ENCODE measurements at places on chromosomes 4 and X.

DNA sequence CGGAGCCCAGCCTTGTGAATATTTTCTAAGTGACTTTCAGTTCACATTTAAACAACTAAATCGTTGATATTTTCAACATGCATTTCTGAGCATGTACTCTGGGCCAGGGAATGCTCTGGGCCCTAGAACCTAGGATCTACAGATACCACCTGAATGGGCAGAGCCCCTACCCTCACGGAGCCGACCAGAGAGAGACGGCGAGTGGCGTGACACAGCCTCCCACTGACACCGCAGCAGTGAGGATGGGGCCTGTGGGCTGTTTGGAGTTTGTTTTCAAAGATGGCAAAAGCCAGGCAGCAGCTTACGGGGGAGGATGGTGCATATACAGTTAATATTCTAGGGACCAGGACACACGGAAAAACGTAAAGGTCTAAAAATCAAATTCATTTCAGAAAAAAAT, 17.7 kb downstream of the NELFA start:
- DNase-seq = no peak

DNA sequence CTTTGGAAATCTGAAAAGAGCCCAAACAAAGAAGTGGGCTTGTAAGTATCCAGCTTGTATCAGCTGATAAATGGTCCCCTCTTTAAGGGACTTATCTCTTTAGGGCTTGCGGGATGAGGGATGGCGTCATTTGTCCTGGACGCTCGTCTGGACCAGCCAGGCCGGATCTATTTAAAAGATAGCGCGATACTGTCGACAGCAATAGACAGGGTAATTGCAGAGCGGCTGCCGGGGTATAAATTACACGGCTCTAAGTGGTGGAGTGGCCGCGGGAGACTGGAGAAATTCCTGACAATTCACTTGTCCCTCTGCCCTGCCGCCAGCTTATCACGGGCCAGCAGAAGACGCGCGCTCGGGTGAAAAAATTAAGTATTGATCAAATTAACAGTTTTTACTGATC, 90.7 kb downstream of the FAM53A start:
- DNase-seq = no peak

DNA sequence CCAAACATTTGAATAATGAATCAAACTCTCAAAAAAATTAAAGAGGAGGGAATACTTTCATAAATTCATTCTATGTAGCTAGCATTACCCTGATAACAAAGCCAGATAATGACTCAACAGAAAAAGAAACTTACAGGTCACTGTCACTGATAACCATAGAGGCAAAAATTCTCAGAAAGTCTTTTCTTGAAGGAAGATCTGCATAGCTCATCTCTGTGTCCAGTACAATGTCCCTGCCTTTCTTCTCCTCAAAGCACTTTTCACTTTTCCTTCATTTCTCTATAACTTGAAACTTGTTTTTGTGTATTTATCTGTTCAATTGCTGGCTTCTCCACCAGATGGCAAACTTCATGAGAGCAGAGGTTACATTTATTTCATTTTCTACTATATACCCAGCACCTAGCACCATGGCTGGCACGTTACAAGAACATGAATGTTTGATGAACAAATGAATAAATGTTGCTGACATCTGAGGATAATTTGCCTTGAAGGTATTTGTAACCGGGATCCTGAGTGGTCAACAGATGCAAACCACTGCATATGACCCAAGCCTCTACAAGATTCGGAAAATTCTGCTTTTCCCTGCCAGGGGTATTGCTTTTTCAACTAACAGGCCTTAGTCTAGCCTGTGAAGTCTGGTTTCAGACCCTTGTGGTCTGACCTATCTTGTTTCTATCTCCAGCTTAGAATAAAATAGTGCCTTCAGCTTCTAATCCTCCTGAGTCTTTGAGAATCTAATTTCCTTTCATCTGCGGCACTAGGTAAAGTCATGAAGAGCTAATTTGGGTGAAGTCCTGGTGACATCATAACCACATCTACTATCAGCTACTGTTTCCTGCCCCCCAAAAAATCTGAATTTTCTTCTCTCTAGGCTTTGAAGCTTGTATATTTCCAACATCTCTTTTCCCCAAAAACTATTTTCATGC, 52.5 kb upstream of the ANTXR2 start:
- no peak for DNase-seq

DNA sequence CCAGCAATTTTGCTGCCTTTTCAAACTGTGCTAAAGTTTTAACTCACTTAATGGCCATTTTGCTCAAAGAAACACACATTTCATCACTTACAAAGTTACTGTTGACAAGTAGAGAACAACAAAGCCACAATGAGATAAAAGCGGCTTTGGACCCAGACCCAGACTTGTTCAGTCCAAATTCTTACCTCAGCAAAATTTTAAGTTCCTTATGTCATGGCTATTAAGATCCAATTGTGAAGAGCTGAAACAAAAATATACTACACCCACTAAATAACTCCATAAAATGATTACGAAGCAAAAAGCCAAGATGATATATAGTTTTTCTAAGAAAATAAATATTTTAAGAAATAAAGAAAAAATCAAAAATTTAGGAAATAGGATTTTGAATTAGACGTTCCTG, 137.0 kb upstream of the INPP4B start:
- DNase-seq = no peak

GRCh38 chr4:1632109-1633104, 51.7 kb downstream of the FAM53A start:
- DNase-seq = no peak

DNA sequence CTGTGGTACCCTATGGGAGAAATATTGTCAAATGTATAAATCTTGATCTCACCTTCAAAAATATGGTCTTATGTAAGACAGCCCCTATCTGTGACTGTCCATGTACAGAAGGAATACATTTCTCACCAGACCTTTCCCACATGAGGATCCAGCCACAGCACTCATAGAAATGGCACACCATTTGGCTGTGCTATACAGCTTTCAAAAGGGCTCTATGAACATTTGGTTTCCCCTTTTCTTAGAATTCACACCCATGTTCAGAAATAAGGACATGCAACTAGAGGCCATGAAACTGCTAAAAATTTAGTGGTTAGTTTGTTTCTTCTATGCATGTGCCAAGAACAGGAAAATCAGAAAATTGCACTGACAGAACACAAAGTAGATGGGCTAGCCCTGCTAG, 62.7 kb downstream of the ANTXR2 start:
- DNase-seq = no peak

GRCh38 chrX:57156397-57157049, 19.3 kb upstream of the SPIN2A start:
- DNase-seq = no peak

GRCh38 chr4:40194602-40195161, 2.1 kb upstream of the RHOH start:
- no peak for DNase-seq
